ENCODE measurements at places on chromosomes 16 and 17.

GRCh38 chr17:29238133-29238850 is 8.4 kb upstream of the CRYBA1 start:
- no peak for DNase-seq

DNA sequence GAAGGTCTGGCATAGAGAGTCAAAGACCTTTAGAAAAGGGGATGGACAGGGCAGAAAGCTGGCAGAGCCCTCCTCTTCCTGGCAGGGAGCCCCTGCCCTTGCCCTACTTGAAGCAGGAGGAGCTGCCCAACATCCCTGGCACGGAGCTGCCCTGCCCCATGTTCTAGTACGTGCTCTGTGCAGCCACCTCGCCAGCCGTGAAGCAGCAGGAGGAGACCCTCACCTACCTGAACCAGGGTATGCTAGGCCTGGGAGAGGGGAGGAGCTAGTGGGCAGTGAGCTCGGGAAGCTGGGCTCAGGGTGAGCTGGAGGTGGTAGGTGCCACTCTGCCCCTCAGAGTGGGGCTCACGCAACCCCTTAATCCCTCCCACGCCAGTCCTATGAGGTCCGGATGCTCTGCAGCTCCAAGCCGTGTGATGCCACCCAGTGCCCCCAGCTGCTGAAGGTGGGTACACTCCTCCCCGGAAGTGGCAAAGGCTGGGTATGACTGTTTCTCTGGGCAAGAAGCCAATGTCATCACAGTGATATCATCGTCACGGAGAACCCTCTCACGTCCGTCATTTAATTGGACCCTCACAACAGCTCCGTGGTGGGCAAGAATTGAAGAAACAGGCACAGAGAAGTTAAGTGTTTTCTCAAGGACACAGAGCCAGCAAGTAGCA is 12.7 kb upstream of the STAC2 start:
- DNase-seq: peak; percentile 90

- DNase-seq: no peak
Measured at GRCh38 chr17:74531231-74531761, at the start of gene CD300LB. Gene CD300LB (minus strand): TSS chr17:74531475. CDS start chr17:74531350, 125 bp downstream.

- no peak for DNase-seq
Measured at GRCh38 chr17:19421926-19422325, 10.9 kb downstream of the RNF112 start.

DNA sequence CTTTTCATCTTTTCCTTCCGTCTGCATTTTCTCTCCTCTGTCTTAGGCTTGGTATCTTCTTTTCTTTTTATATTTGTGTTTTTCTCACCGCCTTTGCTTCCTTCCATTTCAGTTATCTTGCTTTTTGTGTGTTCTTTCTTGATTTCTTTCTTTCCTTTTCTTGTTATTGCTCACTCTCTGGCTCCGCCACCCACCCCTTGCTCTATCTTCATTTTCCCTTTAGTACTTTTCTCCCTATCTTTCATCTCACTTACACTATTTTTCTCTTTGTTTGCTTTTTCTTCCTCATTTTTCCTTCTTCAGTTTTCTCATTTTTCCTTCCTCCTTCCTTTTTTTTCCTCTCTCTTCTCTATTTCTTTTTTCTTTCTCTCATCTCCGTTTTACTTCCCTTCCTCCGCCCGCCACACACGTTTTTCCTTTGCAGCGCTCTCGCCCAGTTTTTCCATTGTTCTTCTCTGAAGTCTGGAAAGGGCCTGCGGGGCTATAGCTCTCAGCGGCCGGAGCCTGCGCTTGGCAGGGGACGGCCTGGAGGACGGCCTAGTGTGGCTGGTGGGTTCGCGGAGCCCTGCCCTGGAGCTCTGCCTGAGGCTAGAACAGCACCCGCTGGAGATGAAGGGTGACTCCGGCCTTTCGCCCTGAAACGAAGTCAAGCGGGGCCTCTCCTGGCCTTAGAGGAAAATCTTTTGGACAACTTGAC is 5.2 kb upstream of the HOXB13 start:
- no peak for DNase-seq

DNA sequence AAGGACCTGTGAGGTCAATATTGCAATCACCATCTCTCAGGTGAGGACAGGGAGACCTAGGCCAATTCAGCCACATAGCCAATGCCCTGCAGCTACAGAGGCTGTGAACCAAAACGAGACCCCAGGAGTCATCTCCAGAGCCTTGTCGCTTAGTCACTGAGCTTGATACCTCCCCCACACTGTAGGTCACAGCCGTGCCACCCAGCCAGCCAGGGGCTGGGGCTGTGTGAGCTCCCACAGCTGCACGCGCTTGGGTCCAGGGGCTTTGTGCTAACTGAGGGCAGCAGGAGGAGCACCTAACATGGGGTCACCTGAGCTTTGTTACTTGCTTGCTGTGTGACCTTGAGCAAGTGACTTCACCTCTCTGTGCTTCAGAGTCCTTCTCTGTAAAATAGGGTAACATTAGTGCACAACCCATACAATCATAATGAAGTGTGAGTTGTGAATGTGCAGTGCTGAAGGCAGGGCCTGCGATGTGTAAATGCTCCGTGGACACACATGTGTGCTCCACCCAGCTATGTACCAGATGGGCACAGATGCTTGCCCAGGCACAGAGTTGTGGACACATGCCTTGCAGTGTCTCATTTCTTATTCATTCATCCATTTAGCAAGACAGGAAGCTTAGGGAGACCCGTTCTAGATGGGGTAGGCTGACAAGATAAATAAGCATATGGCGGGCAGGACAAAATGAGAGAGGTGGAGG is 25.9 kb downstream of the SBK1 start:
- no peak for DNase-seq

GRCh38 chr17:62663304-62663703 is 35.8 kb downstream of the MRC2 start:
- DNase-seq: no peak

DNA sequence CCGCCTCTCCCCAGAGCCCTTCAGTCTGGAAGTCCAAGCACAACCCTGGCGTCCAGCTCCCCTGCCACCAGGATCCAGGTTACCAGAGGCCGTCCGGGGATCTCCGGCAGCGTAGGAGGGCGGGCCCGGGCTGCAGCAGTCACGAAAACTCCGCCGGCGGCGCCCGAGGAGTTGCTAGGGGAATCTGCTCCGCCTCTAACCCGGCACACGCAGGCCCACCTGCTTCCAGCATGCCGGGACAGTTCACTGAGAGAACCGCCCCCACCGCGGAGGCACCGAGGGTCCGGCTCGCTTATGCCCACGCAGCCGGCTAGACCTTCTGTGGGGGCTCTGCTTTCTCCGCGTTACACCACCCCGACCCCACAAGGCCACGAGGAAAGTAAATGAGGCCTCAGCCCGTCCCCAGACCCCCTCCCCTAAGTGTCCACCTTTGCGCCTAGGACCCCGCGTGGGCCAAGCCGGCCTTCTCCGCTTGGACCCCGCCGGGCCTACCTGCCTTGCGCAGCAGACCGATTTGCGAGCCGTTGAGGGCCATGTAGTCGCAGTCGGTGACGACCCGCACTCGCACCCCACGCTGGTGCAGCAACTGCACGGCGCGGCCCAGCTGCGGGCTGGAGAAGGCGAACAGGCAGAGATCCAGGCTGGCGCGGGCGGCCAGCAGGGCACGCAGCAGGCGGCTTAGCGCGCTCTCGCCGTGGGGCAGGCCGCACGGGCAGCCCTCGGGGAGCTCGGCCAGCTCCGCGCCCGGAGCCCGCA is 587 bp downstream of the PLD6 start:
- peak; percentile 49 for DNase-seq
